ENCODE measurements at places on chromosomes 13 and 19.

DNA sequence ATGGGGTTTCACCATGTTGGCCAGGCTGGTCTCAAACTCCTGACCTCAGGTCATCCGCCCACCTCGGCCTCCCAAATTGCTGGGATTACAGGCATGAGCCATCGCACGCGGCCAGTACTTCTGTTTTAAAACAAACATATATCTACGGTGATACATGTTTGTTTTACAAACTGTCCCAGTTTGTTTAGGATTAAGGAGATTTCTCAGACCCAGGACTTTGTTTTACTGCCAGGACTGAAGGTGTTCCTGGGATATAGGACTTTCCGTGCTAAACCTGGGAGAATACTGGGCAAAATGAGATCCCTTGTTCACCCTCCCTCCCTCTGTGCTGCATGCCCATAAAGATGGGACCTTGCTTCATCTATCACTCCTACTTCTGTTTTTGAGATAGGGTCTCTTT lies 8.8 kb downstream of the NLRP8 start:
- DNase-seq, result no peak

DNA sequence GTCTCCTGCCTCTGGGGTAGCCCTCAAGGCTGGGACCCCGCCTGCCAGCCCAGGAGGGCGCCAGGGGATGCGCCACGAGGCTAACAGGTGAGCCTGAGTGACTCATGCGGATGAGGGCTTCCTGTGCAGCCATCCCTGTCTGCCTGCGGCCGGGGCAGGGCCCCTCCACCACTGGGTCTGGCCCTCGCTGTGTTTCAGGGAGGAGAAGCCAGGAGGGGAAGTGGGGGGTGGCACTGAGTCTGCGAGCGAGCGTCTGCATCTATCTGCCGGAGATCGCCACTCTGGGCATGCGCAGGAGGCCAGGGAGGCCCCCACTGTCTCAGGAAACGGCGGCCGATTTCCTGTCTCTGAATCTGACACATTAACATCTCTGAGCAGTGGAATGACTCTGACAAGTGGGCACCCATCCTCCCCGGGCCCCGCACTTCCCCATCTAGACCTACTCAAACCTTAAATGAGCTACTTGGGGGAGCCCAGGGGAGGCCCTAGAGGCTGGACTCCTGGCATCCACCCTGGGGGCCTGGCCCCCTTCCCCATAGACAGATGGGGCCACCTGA lies 19.7 kb downstream of the RFX1 start:
- DNase-seq, result peak; percentile 97

GRCh38 chr13:113632706-113633484 lies 25.1 kb downstream of the ATP4B start:
- DNase-seq, result no peak

- DNase-seq, result no peak
Observed at GRCh38 chr13:84399320-84400085, 517.2 kb upstream of the SLITRK1 start.

- no peak for DNase-seq
Observed at GRCh38 chr13:73536865-73537264, 478.1 kb downstream of the KLF5 start.

GRCh38 chr19:5216141-5216847 lies 124.3 kb downstream of the PTPRS start:
- no peak for DNase-seq

DNA sequence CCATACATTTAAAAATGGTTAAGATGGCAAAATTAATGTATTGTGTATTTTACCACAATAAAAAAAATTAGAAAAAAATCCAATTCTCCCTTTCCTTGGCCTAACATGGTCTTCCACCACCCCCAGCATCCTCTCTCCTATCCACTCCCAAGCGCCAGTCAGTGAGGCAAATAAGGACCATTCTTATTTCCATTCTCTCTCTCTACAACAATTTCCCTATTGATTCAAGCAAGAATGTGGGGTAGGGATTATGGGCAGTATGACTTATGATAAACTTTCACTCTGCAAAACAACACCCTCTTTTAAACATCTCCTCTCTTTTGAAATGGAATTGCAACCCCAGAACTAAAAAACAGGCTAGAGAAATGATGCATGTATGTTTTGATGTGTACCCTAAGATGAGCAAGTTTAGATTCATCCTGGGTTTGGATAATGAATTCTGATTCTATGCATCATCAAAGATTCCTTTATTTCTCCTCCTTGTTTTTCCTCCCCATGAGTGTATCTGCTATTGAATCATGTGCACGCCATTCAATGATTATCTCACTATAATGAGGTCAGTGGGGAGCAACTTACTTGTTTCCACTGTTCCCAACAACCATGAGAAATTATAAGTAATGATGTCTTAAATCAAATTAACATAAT lies 3.5 kb downstream of the STARD13 start:
- DNase-seq, result no peak

DNA sequence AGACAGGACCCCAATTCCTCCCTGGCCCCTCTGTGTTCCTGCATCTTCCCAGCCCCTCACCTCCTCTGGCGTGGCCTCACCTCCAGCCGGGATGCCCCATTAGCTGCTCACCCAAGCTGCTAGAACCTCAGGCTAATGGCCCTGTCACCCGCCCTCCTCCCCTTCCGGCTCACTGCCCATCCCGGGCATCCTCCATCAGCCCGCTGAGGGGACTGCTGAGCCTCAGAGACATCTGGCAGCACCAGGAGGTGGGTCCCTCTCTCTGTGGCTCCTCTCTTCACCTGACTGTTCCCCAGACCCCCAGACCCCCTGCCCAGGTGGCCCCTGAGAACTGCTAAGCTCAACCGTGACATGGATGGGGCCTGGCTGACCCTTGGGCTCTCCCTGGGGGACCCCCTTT lies 2.9 kb downstream of the FFAR1 start:
- no peak for DNase-seq

DNA sequence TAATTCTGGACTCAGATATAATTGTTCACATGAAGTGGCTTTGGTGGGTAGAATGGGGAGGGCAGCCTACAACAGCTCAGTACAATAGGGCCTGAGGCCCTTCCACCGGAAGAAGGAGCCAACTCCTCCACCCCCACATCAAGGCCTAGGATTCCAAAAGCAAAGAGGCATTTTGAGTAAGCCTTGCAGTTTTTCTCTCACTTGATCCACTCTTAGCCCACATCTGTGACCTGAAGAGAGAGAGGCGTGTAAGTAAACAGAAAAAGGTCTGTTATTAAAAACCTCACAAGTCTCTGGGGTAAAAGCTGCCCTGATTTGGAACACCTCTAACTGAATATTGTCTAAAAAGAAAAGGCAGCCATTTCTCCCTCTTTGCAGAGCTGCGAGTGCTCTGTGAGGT lies 214.1 kb upstream of the KL start:
- DNase-seq, result no peak

Data from activated T-helper 1 cell treated with anti-CD3 and anti-CD28 coated beads, Interleukin-2, amount 50 U/mL, for 16 hours (primary cell).